ENCODE measurements at places on chromosomes 7 and 10.

- DNase-seq: no peak
Measured at GRCh38 chr10:130746311-130746710, 565.2 kb downstream of the TCERG1L start.

GRCh38 chr7:17558135-17558534 is 259.7 kb downstream of the AHR start:
- DNase-seq: no peak

GRCh38 chr10:32205670-32206069 is 141.3 kb downstream of the EPC1 start:
- DNase-seq: no peak

- DNase-seq: no peak
Measured at GRCh38 chr10:1635340-1635739, 102.0 kb downstream of the ADARB2 start.

DNA sequence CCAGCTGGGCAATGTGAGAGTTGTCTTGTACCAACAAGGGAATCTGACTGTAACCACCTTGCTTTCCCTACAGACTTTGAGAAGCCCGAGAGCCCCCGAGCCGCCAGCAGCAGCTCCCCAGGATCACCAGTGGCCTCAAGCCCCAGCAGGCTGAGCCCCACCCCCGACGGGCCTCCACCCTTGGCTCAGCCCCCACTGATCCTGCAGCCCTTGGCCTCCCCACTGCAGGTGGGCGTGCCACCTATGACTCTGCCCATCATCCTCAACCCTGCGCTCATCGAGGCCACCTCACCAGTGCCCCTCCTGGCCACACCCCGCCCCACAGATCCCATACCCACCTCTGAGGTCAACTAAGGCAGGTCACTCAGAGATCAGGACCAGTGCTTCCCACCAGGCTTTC is 13.5 kb upstream of the NFKB2 start:
- no peak for DNase-seq

GRCh38 chr7:66255534-66256100 is 50.5 kb downstream of the TPST1 start:
- DNase-seq: no peak

DNA sequence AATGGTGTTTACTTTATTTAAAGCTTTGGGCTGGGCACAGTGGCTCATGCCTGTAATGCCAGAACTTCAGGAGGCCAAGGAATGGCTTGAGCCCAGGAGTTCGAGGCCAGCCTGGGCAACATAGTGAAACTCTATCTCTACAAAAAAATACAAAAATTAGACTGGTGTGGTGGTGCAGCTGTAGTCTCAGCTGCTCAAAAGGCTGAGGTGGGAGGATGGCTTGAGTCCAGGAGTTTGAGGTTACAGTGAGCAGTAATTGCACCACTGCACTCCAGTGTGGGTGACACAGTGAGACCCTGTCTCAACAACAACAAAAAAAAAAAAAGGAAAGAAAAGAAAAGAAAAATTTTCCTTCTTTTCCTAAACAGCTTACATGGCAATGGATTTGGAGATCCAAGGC is 22.0 kb downstream of the SLC16A9 start:
- no peak for DNase-seq
